ENCODE measurements at places on chromosomes 13 and 19.

GRCh38 chr19:42469311-42470235 is 26.8 kb upstream of the CXCL17 start:
- DNase-seq: no peak

DNA sequence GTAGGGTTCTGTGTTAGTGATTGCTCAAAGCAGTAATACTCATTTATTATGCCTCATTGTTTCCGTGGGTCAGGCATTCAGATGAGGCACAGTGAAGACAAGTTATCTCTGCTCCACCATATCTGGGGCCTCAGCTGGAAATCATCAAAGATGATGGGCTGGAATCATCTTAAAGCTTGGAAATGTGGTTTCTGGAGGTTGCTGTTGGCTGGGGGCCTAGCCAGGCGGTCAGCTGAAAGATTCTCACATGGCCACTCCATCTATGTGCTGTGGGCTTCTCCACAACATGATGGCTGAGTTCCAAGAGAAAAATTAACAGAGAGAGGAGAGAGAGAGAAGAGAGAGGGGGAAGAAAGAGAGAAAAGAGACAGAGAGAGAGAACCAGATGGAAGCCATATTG is 75.5 kb downstream of the OLFM4 start:
- DNase-seq: no peak

GRCh38 chr19:11447347-11448262 is 12.2 kb downstream of the PRKCSH start:
- DNase-seq: no peak

DNA sequence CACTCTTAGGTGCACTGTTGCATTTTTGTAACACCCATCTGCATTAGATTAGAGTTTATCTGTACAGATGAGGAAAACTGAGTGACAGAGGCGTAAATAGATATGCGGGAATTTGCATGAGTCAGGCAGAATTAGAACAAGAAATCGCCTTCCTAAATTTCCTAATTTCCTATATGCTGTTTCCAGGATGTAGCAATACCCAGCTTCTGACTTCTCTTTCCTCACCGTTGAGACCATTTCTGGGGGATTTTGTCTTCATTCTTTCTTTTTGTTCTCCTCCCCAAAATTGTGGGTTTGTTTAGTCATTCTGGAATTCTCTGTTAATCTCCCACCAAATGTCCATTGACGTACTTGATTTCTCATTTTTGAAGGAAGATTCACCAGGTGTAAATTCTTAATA is 10.6 kb upstream of the ZNF792 start:
- DNase-seq: no peak

GRCh38 chr13:109665240-109665639 is 121.1 kb downstream of the IRS2 start:
- DNase-seq: no peak

DNA sequence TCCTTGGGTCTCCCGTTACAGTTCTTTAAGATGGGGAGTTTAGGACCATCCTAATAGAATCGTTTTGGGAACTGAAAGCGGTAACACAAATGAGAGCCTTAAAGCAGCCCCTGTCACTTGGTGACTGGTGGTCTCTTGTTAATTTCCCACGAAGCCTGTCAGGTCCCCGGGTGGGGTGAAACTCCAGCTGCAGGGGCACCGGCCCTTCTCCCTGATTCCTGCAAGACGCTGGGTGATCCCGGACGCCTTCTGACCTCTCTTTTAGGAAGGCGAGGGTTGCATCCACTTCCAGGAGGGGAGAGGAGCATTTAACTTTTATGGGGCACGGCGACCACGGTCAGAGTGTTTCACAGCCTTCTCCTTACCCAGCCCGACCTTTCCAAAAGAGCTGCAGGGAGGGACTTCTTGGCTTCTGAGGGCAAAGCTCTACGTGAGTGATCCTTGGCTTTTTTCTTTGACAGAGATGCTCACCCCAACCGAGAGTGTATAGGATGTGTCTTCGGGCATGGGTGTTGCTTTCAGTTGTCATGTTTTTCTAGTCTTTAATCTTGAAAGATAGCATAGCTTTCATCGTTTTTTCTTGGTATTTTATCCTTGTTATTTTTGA is 688 bp downstream of the ZNF225 start:
- no peak for DNase-seq

GRCh38 chr19:4208385-4209094 is 20.8 kb upstream of the EBI3 start:
- DNase-seq: no peak

DNA sequence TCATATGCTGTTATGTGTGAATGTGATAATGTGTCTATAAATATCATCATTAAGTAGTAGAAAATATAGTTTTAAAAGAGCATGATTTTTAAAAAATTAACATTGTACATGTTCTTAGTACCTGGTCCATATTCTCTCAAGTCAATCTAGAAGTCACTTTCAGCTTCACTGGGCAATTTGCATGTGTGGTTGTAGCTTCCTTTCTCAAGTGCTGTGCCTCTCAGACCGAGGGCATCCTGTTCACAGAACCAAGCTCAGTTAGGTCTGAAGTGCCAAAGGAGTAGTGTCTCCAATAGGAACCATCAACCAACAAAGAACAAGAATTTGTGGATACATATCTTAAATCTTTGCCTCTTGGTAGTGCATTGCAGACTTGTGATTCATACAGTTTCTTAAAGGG is 541.8 kb upstream of the SLC10A2 start:
- DNase-seq: no peak

DNA sequence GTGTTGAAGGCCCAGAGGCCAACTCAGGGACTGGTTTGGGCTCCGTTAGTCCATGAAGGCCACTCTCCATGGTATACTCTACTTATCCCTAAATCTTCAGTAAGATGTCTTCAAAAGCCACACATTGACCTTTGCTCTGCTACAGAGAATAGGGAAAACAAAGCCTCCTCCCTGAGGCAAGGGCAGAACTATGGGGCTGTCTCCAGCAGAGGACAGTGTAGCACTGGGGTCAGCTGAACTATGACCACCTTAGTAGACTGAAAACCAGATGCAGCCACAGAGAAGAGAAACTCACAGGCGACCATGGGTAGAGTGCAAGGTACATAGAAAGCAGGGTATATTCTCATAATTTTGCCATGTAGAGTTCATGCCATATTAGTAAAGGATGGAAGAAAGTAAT is 587.4 kb downstream of the LMO7 start:
- DNase-seq: no peak

DNA sequence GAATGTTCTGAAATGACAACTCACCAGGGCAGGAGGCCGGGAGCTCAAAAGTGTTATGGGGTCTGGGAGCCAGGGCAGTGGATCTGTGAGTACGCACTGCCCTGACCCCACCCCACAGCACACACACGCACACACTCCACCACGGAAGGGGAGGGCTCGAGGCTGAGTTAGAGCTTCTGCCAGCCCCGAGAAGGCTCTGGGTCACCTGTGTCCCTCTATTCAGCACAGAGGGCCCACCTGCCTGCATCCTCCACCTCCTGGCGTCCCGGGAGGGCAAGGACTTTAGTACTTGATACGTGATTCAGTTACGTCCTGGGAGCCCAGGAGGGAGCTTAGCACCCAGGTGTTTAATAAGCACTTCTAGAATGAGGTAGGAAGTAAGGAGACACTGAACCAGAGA is 190.0 kb upstream of the GPR12 start:
- no peak for DNase-seq

DNA sequence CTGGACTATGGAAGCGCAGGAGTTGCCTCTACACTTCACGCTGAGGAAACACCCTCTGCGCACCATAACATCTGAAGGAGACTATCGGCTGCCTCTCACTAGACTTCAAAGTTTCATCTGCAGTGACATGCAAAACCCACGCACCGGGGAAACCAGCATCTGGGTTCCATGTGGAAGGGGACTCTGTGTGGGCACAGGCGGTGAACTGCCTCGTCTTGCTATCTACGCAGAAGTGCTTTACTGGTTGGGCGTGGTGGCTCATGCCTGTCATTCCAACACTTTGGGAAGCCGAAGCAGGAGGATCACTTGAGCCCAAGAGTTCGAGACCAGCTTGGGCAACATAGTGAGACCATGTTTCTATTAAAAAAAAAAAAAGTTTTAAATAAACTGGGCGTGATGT is 116.4 kb downstream of the STK24 start:
- DNase-seq: no peak

- no peak for DNase-seq
Measured at GRCh38 chr13:22135446-22135845, 464.6 kb downstream of the FGF9 start.

DNA sequence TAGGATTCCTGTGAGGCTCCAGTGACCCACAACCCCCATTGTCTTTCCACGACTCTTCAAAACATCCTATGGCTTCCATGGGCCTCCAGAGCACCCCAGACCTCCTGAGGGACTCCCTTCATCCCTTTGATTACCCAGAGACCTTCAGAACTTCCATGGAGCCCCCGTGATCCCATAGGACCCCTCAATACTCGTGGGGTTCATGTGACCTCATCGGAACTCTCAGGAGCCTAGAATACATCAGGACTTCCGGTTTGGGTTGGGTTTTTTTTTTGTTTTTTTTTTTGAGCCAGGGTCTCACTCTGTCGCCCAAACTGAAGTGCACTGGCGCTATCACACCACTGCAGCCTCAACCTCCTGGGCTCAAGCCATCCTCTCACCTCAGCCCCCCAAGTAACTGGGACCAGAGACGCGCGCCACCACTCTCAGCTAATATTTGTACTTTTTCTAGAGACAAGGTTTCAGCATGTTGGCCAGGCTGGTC is 774 bp downstream of the ALDH16A1 start:
- DNase-seq: no peak

DNA sequence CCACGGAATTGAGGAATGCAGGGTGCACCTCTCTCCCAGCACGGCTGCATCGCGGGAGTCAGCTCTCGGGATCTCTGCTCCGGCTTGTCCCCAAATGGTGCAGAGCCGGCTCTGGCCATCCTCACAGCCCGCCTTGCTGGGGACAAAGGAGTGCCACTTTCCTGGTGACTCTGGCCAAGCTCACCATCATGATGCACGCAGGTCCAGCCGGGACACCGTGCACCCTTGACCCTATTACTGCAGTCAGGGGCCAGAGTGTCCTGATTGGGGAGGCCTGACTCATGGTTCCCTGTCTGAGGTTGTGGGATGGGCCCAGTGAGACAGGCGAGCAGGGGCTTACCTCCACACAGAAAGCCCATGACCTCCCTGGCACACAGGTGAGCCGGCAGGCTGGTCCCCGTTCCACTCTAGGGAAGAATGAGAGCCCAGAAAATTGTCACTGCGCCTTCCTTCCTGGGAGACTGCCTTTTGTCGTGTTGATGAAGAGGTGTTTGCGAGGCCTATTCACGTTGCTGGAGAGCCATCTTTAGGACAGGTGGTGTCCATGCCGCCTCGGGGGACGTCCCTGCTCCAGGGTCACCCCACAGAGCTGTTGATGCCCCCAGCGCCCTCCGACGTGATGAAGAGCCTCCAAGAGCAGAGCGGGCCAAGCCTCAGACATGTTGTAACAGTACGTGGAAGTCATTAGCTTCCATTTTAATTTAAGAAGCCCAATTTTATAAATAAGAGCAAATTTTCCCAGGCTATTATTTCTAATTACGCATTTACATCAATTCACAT is 18.5 kb upstream of the VSTM2B start:
- DNase-seq: no peak

DNA sequence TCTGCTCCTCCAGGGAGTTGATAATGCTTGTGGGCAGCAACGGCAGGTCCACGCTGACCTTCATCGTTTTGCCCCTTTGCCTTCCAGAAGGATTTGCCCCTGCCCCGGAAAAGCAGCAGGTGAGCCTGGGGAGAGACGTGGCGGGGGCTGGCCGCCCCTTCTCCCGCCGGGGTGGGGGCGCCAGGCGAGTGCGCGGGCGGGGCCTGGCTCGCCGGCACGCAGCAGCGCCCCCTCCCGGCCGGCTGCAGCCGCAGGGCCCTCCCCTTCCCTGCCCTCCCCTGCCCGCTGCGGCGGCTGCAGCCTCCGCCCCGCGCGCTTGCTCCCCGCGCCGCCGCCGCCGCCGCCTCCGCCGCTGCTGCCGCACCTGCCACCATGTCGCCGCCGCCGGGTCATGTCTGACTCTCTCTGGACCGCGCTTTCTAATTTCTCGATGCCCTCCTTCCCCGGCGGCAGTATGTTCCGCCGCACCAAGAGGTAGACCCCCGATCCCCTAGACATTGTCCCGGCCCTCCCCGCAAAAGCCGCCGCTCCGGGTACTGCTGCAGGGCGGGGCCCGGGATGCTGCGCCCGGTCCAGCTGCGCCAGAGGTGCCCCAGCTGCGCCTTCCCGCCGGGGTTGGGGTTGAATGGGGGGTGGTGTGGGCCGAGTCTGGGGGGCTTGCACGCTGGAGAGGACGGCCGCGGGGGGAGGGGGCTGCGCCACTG is at the start of gene MAST1:
MAST1 (plus strand) TSS at position 334 of the 704 bp plus-strand sequence; CDS start at position 392, 58 bp downstream.
- no peak for DNase-seq

- no peak for DNase-seq
Measured at GRCh38 chr13:111401755-111402154, 81.3 kb downstream of the TEX29 start.

DNA sequence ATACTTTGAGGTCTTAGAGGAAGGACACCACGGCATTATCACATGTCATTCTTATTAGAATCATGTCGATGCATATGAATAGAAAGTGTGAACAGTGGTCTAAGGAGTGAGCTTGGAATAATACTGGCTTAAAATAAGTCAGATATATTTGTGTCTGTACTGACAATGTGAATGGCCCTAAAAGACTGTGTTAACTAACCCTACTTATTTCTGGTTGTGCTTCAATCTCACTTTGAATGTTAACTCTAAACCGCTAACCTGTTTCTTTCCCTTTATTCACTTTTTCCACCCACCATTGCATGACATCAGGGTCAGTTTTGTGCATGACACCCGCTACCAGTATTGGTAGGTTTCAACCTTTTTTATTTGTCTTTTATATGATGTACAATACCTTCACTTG is 69.1 kb upstream of the RAP2A start:
- no peak for DNase-seq

DNA sequence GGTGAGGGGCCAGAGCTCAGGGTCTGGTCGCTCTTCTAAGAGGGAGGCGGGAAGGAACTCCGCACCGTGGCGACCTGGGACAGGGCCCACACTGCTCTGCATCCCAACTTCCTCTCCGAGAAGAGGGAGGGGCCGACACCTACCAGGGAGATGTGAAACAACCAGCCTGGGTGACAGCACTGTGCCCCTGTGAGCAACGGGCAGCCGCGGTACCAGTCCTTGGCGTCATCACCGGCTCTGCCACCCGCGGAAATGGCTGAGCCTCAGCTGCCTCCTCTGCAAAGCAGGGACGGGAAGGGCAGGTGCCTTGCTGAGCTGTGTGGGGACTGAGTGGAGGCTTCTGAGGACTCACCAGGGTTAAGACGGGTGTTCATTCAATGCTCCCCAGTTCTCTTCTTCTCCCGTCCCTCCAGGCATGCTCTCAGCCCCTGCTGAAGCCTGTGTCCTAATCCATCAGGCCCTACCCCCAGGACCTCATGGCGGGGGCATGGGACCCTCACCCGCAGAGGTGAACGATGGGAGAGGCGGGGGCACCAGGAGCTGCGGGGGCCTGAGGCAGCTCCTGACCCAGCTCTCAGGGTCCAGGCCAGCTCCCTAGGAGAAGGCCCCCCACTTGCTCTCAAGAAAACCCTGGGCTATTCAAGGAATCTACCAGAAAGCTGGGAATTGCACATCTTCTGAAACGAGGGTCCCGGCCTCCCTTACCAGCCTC is 9.3 kb downstream of the ZNF787 start:
- no peak for DNase-seq
